ENCODE measurements at places on chromosomes 6 and 20. TPM values are rescaled to one million over a fixed set of nuclear protein-coding genes. Genes with fewer than 3 reads are reported as not detected.

Gene HSPA1B
- total RNA-seq, result 87.1 TPM

GRCh38 chr6:105428342-105428957, 25.6 kb upstream of the PREP start:
- DNase-seq, result no peak

Gene BEND6
- total RNA-seq, result not detected

DNA sequence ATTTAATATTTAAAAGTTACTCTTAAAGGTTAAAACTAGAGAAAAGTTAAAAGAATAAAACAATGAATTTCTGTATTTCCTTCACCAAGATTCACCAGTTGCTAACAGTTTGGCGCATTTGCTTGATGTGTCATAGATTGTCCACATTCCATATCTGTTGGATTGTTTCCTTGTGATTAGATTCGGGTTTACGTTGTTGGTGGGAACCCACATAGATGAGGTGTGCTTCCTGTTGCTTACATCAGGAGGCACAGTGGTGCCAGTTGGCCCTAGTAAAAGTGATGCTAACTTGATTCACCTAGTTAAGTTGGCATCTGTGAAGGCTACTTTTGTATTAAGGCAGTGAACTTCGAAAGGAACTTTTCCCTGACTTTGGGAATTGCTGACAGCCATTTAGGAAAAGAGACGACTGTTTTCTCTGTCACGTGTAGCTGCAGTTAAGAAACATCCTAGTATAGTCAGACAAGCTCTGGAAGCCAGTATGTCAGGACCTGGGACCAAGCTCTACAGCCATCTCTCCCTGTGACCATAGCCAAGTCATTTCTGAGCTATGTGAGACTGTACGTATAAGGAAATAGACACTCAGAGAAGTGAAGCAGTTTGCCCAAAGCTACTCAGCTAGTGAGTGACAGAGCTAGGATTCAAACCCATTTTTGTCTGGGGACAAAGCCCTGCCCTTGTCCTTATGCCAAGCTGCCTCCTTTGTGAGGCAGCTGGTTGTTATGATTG, 49.0 kb downstream of the PPARD start:
- no peak for DNase-seq

Gene KCNK16
- not detected for total RNA-seq

Gene ULBP2
- 0.60 TPM for total RNA-seq

- DNase-seq, result no peak
These were observed 271.1 kb downstream of the SAMD5 start for GRCh38 chr6:147779624-147780023.

- DNase-seq, result peak; percentile 94
These were observed at the start of gene TSPYL4 for GRCh38 chr6:116253505-116254296. TSPYL4 (minus strand) TSS chr6:116254075; CDS start chr6:116254008, 67 bp downstream.

Gene LRRC1
- total RNA-seq, result 4.2 TPM

- no peak for DNase-seq
These were observed 47.9 kb downstream of the CEP57L1 start for GRCh38 chr6:109143191-109143590.

DNA sequence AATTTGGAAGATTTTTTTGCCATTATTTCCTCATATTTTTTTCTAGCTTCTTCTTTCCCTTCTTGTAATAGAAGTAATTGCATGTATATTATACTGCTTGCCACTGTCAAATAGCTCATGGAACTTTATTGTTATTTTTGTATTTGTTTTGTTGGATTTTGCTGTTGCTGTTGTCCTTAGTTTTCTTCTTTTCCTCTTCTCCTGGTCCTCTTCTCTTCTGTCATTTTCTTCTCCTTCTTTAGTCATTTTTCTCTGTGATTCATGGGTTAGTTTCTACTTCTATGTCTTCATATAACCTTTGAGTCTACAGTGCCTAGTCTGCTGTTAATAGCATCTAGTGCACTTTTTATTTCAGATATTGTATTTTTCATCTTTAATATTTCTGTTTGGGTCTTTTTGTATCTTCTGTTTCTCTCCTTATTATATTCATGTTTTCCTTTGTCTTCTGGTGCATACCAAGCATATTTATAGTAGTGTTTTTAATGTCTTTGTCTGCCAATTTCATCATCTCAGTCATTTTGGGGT, 226.2 kb downstream of the HIVEP2 start:
- no peak for DNase-seq

Gene PACSIN1
- total RNA-seq, result 1.9 TPM

DNA sequence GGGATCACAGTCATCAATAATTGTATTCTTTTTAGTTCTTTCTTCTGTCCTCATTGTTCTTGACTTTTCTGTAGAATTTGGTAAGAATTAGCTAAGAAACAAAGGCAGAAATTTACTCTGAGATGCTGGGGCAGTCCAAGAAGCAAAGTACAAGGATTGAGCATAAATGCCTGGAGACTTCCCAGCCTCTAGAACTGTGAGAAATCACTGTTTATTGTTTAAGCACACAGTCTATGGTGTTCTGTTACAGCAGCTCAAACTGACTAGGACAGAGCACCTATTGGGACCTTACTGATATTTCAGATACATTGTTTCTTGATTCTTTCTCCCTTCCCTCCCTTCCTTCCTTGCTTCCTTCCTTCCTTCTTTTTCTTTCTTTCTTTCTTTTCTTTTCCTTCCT, 192.7 kb upstream of the SLC35B3 start:
- no peak for DNase-seq

DNA sequence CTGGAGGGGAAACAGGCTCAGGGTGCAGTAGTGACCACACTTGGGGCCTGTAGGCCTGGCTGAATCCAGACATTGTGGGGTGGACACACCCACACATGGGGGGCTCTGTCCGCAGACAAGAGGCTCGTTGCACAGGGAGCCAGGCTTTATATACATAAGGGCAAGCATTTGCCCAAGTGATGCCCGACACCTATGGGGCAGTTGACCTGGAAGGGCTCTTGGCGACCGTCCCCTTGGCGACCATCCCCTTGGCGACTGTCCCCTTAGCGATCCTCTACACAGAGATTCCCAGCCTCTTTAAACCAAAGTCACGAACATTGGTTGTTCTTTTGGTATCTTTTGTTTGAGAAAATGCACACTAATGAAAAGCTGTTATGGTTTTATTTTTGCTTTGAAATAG, 2.7 kb downstream of the TOX2 start:
- no peak for DNase-seq

Gene IYD
- total RNA-seq, result not detected

Gene PHIP
- 29.1 TPM for total RNA-seq

Gene GUCA1A
- total RNA-seq, result not detected

DNA sequence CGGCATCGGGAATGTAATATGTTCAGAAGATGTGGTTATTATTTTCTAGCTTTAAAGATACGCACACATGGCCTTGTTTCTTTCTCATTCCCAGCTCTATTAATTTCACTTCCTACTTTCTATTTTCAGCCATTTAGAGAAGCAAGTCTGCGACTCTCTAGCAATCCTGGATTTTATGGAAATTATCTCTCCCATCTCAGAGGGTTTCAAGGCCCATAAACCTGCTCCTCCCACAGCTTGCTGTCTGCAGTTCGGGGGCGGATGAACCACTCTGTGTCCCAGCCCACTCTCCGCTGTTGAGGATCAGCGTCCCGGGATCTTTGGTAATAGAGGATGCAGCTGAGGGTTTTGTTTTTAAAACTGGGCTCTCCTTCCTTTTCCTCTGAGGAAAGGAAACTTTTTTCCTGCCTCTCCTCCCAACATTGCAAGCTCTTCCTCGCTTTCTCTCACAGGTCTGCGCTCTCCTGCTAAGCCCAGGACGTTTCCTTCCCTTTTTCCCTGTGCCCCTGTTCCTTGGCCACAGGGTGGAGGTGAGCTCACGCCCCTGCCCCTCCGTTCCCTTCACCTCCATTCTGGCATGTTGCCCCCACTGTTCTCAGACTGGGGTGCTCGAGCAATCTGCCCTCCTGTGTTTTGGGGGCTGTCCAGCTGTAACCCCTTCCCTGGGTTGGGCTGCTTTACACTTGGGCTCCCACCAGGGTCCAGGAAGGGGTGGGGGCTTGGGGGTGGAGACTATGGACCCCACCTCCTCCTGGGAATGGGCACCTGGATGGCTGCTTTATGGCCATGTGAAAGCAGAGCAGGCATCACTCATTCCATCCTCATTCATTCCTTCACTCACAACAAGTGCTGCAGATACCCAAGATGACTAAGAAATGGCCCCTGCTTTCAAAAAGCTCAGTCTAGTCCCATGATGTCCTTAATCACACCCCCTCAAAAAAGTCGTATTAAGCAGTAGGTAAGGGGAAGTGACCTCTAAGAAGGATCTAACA, 54.9 kb downstream of the ZBTB9 start:
- no peak for DNase-seq

Gene C20orf202
- not detected for total RNA-seq

GRCh38 chr6:49339096-49339495, 124.0 kb downstream of the MMUT start:
- DNase-seq, result no peak

DNA sequence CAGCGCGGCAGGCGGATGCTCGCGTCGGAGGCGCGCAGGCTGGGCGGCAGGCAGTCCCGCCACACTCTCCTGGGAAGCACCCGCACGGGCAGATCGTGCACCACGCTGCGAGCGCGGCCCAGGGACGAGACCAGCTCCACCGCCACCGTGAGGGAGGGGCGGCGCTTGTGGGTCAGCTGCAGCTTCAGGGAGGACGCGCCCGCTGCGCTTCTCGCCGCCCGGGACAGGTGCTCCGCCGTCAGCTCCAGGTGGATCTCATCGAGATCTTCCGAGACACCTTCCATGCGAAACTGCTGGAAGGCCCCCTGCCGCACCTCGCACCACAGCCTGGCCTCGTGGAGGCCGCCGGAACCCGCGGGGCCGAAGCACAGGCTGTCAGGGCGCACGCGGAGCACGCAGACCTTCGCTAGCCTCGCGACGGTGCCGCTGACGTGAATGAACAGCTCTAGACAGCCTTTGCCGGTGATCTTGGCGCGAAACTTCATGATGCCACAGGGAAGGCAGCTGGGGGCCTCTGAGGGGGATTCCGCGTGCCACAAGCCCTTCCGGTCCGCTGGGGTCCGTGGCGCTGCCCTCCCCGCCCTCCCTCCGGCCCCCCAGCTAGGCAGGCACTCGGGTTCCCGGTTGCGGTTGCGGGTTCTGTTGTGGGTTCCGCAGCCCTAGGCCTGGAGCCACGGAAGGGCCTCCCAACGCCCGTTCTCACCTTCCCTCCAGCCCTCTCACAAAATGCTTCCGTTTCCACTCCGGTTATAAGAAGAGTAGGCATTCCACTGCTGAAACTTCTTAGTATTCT, at the start of gene HUS1B:
Gene HUS1B (minus strand): TSS at position 641 of the 793 bp plus-strand sequence. CDS start 156 bp downstream, at position 485.
- no peak for DNase-seq

Gene PLAGL2
- total RNA-seq, result 21.9 TPM

GRCh38 chr6:166814390-166814789, 142.0 kb downstream of the RNASET2 start:
- no peak for DNase-seq

Gene LTB
- total RNA-seq, result 618 TPM

Gene FOXS1
- not detected for total RNA-seq

- DNase-seq, result no peak
These were observed 21.8 kb downstream of the SDCBP2 start for GRCh38 chr20:1307171-1307570.

DNA sequence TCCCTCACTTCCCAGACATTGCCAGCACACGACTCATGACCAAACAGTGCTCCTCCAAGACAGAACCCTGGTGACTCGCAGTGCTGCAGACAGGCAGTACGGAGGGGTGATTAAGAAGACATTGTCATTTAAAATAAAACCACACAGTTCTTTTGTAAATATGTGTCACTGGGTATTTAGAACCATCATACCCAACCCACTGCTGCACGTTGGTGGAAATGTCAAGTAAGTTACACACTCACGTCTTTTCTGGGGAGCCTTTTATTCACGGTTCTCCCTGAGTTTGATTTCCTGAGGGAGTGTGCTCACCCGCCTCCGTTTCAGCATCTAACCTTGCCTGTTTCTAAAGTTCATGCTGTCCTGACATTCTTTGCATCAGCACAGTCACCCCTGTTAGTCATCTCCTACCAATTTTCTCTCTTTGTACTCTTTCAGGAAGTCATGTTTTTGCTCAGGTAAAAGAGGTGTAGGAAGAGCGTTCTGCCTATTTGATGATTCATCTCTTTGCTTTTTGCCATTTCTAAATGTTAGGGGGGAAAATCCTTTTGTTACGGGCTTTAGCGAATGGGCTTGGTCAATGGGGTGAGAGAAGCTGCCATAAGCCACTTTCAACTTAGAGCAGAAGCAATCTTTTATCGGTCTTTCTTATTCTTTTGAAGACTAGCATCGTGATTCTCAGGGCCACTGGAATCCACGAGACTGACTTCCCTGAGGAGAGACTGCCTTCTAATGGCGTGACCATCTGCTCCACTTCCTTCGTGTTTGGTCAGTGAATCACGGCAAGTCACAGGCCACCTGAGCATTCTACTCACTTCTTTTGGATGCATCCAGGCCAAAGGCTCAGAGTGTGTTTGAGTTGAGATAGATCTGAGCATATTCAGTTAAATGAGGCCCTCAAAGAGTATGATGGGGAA, 512.8 kb upstream of the JARID2 start:
- peak; percentile 37 for DNase-seq

Gene PSORS1C2
- total RNA-seq, result not detected

DNA sequence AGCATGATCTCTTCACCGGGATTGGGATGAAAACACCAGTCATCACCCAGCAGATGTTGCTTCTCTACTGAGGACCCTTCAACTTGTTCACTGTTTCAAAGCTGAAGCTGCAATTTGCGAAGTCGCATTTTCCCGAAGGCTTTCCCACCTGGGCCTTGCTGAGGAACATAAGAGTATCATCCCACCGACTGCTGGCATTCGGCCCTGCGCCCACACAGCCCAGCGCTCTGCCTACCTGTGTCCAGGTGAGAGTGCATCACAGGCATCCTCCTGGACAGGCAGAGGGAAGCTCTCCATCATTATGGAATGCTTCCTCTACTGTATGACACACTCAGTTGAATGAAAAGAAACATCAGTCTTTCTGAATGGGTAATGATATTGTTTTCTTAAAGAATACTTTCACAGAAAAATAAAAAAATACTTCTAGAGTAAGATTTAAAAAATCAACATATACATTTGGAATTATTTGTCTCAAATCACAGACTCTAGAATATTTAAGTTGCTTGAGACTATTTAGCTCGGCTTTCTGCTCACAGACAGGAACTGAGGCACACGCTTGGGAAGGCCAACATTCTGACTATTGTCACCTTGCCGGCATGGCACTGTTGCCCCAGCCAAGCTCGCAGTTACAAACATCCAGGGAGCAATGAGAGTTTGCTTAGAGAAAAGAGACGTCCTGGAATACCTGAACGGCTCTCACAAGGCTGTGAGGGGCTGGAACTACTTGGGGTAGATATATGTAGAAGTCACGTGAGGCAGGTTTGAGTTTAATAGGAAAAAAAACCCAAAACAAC, 48.7 kb downstream of the FOXC1 start:
- DNase-seq, result no peak

DNA sequence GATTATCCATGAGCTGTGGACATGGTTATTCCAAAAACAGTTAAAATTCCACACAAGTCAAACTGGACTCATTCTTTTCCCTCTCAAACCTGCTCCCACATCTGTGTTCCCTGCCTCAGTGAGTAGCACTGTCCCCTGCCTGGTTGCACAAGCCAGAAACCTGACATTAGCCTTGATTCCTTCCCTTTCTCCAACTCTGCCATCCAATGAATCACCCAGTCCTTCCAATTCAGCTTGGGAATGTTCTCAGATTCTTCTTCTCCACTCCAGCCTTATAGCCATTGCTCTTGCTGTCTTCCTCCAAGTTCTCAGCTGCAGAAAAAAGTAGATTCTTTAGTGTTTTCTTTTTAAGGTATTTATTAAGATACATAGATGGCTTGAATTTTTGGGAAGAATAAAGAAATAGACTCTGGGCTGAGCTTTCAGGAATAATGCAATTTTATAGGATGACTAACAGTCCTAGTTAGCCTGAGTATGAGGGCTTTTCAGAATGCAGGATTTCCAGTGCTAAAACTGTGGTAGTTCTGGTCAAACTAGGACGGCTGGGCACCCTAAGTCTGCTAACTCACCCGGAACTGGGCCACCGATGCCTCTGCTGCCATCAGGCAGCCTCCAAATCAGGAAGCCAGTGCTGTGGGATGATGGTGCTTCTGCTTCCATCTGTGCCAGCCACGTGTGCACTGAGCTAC, 18.2 kb upstream of the SASH1 start:
- no peak for DNase-seq
